ENCODE measurements at places on chromosomes 16 and 17.

DNA sequence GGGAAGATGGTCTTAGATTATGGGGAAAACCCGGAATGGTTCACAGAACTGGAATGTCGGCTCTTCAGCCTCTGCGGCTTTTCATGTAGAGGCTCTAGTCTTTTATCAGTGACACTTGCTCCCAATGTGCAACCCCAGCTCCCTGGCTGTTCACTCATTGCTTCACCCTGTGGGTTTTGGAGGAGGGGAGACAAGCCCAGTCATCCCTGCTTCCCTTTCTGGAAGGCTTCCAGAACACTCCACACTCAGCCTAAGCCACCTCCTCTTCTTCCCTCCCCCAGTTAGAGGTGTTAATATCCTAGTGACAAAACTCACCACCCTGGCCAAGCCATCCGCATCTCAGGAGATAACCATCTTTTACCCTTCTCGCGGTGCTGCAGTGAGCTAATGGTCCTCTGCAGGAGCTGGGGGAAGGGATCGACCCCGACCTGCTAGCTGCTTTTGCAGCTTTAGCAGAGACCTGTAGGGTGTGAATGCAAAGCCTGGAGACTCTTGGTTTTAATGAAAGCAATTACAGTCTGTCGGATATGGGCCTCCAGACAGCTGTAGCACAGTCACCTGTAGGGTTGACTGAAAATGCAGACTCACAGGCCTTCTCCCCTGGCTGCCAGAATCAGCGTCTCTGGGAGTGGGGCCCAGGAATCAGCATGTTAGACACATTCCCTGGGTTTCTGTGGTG lies 24.3 kb upstream of the LASP1NB start:
- no peak for DNase-seq

DNA sequence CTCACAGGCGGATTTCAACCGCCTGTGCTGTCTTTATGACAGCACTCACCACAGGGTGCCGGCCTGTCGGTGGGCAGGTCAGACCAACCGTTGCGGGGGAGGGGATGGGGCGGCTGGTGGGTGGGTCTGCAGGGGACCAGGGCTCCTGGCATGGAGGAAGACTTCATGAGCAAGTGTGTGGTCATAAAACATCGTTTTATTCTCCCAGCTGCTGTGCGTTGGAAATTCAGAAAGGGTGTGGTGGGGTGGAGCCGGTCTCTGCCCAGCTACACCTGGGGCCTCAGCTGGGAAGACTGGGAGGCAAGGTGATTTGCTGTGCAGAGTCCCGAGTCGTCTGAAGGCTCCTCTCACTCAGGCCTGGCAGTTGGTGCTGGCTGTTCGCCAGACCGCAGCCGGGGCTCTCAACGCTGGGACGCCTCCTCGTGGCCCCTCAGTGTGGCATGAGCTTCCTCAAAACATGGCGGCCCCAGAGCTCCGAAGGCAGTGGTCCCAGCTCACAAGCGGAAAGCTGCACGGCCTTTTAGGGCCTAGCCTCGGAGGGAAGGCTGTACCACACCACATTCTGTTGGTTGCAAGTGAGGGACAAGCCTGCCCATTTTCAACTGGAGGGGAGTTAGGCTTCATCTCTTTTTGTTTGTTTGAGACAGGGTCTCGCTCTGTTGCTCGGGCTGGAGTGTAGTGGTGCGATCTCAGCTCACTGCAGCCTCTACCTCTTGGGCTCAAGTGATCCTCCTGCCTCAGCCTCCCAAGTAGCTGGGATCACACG lies 45.8 kb upstream of the GSE1 start:
- no peak for DNase-seq

GRCh38 chr17:47820033-47820789 lies 1.4 kb downstream of the OSBPL7 start:
- no peak for DNase-seq

DNA sequence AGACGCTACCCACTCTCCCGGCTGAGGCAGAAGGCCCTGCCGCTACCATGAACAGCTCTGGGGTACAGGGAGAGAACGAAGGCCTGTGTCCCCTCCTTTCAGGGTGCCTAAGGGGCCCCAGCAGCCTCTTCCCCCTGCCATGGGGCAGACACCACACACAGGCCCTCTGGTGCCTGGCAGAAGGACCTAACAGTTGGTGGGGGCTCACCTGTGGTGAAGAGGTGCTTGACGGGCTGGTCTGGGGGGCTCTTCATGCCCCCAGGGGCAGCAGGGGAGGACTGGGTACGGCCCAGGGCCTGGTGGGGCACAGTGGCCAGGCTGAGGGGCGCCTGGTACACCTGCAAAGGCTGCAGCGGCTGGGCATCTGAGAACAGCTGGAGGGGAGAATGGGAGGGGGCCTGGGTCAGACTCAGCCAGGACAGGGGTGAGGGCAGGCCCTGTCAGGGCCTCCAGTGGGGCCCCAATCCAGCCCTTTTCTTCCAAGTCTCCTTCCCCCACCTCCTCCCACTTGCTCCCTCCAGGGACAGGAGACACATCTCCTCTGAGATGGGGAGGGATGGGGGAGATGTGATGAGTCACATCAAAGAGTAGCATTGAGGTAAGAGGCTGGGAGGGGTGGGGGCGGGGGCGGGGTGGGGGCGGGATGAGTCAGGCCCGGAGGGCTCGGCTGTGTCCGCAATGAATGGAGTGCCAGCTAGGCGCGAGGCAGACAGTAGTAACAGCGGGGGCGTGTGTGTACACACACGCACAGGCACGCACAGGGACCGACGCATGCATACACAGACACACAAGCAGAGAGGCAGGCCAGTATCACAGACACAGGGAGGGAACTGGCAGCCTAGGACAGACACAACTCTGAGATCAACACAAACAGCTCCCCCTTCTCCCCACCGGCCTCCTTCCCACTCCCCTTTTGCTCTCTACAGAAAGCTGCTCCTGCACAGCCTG lies 16.1 kb downstream of the G6PC3 start:
- no peak for DNase-seq

GRCh38 chr16:84658690-84659089 lies 10.4 kb downstream of the KLHL36 start:
- DNase-seq: no peak

GRCh38 chr16:4319454-4320421 lies 3.9 kb downstream of the GLIS2 start:
- peak; percentile 76 for DNase-seq

DNA sequence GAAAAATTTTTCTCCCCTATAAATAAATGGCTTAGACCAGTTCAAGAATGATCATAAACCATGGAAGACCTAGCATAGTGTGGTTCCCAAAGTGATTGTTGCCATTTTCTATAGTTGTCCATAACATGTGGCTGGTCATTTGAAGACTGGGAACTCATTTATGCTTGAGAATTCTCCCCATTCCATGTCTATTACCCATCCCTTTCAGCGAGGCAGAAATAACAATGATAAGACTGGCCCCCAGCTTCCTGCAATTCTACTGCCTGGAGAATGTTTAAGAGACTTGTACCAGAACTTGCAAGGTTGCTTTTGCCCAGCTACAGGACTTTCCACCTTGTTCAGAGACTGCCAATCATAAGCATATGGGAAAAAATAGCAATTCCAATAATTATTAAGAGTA lies 146.5 kb upstream of the CDH11 start:
- DNase-seq: no peak

DNA sequence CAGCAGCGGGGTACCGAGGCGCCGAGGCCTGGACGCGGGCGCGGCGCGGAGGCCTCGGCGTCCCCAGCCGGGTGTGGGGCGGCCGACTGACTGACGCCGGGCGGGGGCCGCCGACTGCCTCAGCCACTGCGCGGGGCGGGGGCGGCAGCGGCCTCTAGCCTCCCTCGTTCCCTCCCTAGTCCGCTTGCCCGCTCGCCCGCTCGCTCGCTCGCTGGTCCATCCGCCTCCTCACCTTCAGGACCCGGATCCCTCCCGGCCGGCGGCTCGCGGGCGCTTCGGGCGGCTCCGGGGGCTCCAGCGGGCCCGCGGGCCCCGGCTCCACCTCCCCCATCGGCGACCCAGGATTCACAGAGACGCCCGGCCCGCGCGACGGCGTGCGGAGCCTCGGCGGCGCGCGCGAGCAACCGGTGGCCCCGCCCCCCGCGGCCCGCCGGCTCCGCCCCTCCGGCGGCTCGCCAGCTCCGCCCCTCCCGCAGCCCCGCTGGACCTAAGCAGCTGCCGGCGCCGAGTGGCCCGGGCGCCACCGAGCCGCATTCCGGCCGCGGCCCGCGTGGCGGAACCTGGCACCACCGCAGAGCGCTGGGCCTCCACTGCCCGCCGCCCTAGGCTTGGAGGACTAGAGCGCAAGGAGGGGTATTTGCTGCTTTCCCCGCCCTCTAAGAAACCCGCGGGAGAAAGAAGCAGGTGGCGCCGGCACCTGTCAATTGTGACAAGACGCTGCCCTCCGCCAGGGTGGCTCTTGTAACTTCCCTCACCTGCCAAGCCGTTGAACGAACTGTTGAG lies 773 bp downstream of the PHLPP2 start:
- DNase-seq: peak; percentile 97

DNA sequence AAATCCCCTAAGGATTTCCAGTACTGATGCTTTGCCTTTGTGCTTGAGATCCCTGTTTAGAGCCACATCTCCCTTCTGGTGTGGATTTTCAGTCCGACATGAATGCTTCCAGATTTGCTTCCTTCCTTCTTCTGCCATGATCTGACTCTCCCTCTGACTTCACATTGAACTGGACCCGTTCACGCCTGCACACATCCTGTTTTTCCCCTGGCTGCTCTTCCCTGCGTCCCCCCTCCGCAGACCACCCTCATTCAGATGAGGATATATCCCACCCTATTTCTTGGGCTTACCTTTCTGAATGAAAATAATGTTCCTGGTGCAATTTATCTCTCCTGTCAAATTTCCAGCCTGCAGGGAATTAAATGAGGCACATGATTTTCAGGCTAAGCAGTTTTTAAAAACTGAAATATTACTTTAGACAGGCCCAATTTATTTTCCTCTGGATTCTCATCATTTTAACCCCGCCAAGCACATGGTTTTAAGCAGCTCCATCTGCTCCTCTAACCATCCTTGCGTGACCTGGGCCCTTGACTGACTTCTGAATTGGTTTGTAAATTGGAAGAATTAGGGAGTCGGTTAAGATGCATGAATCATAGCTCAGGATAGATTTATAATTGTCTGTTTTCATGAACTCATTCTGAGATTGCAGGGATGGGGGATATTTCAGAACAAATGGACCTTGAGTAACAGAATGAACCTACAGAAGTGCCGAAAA lies 59.2 kb downstream of the BMERB1 start:
- DNase-seq: no peak

- DNase-seq: no peak
Measured at GRCh38 chr17:65750631-65751115, 189.2 kb upstream of the AXIN2 start.

DNA sequence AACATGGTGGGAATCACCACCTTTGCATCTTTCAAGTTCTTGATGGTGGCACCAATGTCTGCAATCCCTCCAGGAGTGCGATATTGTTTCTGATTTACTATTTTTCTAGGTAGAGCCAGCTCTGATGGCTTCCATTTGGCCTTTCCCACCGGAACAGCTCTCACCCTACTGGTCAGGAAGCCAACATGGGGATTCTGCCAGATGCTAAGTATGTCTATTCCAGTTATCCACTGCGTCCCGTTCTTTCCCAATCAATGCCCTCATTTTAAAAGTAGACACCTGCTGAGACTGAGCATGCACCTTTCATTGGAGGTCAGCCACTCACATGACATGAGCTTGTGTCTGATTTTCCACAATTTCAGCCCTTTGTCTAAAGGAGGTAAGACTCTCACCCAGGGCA lies 23.5 kb downstream of the ZZEF1 start:
- DNase-seq: no peak

GRCh38 chr17:48255759-48256158 lies 148.2 kb downstream of the SNX11 start:
- DNase-seq: no peak

GRCh38 chr16:67164599-67165061 lies at the start of gene HSF4:
Gene HSF4, plus strand, starts transcription at chr16:67164745. Its CDS starts 67 bp downstream, at chr16:67164812.
- DNase-seq: peak; percentile 65

GRCh38 chr17:78343187-78343542 lies 16.7 kb downstream of the SOCS3 start:
- no peak for DNase-seq

DNA sequence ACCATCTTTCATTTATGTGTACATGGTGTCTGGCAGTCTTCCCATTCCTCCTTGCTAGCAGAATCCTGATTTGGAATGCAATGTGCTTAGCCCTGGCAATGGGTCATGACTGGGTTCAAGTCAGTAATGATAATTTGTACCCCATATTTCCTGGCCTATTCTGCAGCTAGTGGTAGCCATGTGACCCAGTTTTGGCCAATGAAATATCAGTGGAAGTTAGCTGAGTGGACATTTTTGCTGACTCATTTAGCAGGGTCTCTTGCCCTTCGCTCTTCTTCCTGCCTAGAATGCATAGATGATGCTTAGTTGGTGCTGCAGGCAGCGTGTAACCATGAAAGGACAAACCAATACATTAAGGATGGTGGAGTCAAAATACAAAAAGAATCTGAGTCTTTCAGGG lies 78.8 kb upstream of the AKTIP start:
- no peak for DNase-seq

DNA sequence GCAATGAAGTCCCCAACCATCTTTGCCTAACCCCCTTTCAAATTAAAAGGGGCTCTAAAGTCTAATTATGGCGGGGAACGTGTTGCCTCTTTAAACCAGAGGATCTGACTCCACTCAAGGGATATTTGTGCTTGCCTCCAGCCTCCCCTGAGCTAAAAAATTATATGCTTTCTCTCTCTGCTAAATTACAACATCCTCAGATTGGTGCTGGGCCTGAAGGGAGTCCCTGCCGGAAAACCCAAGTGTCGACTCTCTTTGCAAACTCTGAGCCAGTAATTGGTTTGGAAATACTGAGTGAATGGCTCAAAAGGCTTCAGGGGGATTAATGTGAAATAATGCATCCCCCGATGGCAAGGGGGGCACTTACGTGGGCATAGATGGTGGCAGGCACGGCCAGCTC lies 208.5 kb upstream of the TNRC6C start:
- no peak for DNase-seq

- DNase-seq: no peak
Measured at GRCh38 chr17:15185625-15185991, 79.5 kb downstream of the PMP22 start.
